ENCODE measurements at places on chromosomes 13 and 19.

DNA sequence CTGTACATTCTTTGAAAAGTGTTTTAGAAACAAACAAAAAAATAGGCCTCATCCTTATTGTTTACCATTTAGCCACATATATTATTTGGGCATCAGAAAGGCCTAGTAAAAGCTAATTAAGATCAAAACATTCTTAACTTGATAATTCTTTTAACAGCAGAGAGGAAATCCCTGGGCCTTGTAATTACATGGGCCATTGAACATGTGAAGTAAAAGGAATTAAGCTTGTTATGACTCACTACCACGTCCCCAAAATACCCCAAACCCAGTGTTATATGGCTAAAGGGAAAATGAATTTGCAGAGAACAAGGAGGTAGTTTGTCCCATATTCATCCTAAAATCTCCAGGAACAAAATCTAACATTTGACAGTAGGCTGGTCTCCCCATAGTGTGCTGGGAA, 439.8 kb downstream of the ITGBL1 start:
- DNase-seq, result no peak

DNA sequence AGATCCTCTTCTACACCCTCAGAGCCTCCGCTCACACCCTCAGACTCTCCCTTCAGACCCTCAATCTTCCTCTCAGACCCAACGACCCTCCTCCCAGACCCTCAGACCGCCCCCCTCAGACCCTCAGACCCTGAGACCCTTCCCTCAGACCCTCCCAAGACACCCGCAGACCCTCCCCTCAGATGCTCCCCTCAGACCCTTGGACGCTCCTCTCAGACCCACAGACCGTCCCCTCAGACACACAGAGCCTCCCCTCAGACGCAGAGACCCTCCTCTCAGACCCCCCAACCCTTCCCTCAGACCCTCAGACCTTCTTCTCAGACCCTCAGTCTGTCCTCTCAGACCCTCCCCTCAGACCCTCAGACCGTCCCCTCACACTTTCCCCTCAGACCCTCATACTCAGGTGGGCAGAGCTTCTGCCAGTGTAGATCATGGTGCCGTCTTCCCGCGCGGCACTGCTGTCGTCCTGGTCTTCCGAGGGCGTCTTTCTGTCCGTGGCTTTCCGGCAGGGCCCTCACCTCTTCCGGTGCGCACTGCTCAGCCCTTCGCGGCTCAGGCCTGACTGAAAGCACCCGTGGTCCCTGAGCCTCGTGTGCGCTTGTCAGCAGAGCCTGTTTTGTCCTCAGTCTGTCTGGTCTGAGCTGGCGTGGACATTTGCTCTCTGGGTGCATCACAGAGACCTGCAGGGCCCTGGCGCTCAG, 18.9 kb upstream of the TFDP1 start:
- DNase-seq, result no peak

- no peak for DNase-seq
Observed at GRCh38 chr13:77034881-77035280, 7.9 kb upstream of the FBXL3 start.

DNA sequence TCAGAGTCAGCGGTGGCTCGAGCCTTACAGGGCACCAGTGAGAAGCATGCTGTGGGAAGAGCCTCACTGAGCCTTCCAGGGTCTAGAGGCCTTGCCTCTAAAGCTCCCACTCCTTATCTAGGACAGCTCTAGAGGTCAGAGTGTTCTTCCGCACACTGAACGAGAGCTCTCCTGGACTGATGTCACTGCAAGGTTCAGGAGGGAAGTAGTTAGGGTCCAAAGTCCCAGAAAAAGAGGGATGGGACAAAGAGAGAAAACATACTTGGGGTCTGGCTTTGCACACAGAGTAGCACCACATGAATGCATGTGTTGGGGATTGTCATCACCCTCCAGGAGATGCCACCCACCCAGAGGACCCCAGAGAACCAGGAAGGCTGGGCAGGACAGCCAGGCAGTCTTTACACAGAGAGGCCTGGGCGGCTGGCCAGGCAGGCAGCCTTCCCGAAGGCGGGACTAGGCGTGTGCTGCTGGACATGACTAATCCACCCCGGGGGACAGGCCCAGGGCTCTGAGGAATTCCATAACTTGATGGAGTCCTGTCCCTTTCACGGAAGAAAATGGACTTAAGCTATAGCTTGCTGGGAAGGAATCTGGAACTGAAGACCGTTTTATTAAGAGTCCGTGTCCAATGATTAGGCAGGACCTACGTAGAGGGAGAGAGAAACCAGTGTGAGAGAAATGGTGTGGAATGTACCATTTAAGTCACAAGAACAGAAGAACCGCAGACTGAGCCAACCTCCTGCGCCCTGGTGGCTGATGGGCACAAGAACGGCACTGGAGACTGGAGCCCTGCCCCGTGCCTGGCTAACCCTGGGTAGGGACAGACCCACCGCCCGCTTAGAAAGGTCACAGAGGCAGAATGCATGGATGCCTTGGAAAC, 16.6 kb upstream of the EPHX3 start:
- peak; percentile 93 for DNase-seq
